ENCODE measurements at places on chromosomes 12 and 14. TPM values are rescaled to one million over a fixed set of nuclear protein-coding genes. Genes with fewer than 3 reads are reported as not detected.
A peak's percentile ranks its signal among the peaks of the same experiment; 100 is the strongest.

DNA sequence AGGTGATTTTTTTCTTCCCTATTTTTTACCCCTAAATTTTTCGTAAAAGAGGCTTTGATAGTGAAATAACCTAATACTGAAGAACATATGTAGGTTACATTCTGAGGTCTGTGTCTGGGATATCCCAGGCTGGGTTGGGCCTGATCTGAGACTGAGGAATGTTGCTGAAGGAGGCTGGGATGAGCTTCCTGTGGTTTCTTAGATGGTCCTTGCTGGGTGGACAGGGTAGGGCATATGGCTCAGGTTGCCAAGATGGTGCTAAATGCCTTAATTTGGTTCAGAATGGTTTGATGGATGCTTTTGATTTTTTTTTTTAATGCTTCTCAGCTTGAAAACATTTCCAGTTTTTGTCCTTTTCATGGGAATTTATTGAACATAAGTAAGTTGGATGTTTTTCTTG lies 124.6 kb upstream of the PMCH start:
- no peak overlapping the region for H3K4me3 ChIP-seq
- no peak overlapping the region for H3K27ac ChIP-seq
- no peaks in the 10 kb centered on the region for H3K27me3 ChIP-seq
- no peaks in the 10 kb centered on the region for H3K4me1 ChIP-seq
- no peaks in the 10 kb centered on the region for H3K36me3 ChIP-seq

DNA sequence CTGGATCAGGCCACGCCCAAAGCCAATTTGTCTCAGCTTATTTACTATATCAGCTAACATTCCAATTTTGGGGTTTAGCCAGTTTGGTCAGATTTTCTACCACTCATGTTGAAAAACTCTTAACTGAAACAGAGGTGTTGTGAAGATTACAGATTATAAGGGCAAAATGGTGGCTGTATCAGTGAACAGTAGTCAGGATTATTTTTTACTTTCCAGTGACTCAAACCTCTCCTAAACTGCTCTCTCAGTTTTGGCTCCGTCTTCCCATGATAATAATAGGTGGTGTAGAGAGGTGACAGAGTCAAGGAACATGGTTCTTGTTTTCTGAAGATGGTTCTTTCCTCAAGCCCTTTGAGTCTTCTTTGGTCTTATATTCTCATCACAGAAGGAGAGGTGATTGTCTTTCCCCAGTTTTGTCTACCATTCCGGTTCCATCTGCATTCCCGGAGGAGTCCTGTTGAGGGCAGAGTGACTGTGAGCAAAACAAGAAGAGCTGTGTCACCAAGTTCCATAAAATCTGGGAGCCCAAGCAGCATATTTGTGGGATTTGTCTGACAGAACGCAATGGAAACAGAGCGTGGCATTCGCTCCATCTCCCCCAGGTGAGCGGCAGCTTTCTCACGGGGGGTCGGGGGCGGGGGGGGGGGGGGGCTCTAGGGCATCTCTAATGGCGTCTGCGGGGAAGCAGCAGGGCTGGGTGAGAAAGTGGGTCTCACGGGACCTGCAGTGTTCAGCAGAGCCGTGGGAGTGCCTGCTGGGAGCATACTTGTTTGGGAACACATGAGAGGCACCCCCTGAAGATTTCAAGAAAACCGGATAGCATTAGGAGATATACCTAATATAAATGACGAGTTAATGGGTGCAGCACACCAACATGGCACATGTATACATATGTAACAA lies 59.1 kb downstream of the TBC1D30 start:
- H3K4me1 ChIP-seq = no peaks in the 10 kb centered on the region
- H3K36me3 ChIP-seq = no peaks in the 10 kb centered on the region
- no peak for DNase-seq
- H3K27me3 ChIP-seq = no peaks in the 10 kb centered on the region
- H3K4me3 ChIP-seq = no peak overlapping the region

DNA sequence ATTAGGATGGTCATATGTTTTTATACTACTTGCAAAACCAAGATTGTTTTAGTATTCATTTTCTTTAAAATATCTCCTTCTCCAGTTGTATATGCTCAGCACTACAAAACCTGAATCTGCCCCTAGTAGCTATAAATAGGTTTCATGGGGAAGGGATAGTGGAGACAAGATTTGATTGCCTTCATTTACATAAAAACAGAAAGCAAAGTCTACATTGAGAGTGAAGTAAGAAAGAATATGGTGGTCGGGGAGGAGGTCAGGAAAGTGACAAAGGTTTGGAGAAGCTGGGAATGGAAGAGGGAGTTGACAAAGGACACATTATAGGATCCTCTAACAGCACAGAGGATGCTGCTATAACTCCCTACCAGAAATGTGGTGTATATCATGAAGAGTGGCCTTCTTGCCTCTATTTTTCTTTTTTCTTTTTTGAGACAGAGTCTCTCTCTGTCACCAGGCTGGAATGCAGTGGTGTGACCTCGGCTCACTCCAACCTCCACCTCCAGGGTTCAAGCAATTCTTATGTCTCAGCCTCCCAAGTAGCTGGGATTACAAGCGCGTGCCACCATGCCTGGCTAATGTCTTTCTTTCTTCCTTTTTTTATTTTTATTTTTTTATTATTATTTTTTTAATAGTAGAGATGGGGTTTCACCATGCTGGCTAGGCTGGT lies 6.6 kb upstream of the LRP6 start:
- no peaks in the 10 kb centered on the region for H3K27me3 ChIP-seq
- H3K4me3 ChIP-seq = no peak overlapping the region

DNA sequence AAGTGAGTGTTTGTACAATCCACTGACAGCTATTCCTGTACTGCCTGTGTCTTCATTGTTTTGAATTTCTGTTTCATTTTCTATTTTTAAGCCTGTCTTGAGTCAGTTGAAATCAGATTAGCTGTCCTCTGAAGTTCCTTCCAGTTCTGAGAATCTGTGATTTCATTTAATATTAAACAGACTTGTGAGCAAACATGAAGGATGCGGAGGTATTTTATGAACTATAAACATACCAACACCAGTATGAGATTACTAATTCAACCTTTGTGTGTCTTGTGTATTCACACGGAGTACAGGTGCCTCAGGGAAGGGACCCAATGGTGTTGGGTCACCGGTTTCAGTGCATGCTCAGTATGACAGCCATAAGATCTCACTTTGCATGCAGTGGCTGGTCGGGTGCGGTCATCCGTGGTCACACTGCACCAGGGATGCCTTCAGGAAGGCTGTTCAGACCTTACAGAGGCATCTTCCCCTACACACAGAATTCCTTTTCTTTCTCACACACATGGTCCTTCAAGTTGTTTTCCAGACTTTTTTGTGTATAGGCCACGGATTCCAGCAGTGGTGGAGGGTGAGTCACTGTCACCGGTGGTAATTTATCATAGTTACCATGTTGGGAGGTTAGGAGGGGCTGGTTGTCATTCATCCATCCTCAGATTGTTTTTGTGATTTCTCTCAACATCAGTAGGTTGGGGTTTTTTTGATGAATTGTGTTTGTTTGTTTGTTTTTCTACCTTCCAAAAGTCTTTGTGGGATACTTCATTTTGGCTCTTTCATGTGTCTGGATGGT lies 103.0 kb upstream of the SFSWAP start:
- no peak for DNase-seq
- no peaks in the 10 kb centered on the region for H3K27me3 ChIP-seq
- no peak overlapping the region for H3K27ac ChIP-seq
- peaks cover 5% of the 10 kb centered on the region for H3K4me1 ChIP-seq
- no peaks in the 10 kb centered on the region for H3K36me3 ChIP-seq
- no peak overlapping the region for H3K4me3 ChIP-seq

DNA sequence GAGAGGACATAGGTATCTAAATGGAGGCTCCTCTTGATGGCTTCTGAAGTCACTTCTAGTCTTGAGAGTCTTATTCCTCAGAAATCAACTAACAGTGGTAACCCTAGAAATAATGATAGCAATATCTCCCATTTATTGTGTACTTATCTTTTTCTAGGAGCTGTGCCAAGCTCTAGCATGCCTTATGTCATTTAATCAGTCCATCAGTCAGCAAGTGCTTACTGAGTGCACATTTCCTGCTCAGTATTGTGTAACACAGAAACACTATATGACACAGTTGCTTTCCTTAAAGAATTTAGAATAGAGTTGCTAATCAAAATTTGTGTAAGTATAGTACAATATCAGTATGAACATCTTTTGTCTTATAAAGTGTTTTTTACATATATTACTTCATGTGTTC lies 36.6 kb downstream of the KRT76 start:
- H3K27ac ChIP-seq = no peak overlapping the region
- no peak for DNase-seq
- no peaks in the 10 kb centered on the region for H3K36me3 ChIP-seq

Gene HEATR5A
- total RNA-seq = 27.5 TPM

GRCh38 chr14:90451961-90452360 lies 55.1 kb downstream of the CALM1 start:
- DNase-seq = no peak
- H3K27ac ChIP-seq = no peak overlapping the region
- no peak overlapping the region for H3K4me3 ChIP-seq
- H3K4me1 ChIP-seq = no peaks in the 10 kb centered on the region

- no peak overlapping the region for H3K4me3 ChIP-seq
- DNase-seq = no peak
- H3K36me3 ChIP-seq = no peaks in the 10 kb centered on the region
- no peaks in the 10 kb centered on the region for H3K4me1 ChIP-seq
These were observed 449.1 kb upstream of the SOX5 start for GRCh38 chr12:24398605-24399004.

Gene ARMH4
- 3.6 TPM for total RNA-seq

Gene TMEM179
- total RNA-seq = 0.66 TPM

DNA sequence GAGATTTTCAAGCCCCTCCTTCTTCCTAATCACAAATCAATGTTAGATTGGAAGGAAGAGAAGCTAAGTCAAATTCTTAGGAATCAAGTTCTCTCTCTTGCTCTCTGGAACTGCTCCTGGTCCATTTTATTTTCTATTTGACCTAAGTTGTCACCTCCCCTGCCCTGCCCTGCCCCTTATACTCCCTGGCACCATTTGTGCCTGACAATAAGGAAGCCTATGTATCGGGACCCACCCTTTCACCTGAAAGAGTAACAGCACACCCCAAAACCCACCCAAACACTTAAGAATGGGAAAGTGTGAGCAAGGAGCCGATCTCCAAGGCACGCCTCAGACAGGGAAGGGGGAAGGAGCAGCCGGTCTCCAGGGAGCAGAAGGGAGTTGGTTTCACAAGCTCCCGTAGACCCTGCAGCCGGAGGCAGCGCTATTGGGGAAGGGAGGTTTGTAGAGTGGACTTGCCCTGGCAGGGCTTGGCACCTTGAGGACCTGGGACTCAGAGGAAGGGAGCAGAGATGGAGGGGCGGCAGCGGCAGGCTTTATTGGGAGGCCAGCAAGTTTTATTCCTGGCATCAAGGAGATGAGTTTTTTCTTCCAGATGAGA lies 1.6 kb downstream of the LRRC74A start:
- no peak for DNase-seq
- no peaks in the 10 kb centered on the region for H3K36me3 ChIP-seq
- H3K27me3 ChIP-seq = no peaks in the 10 kb centered on the region
- H3K27ac ChIP-seq = peak overlapping the region; percentile 81
- H3K4me1 ChIP-seq = peaks cover 47% of the 10 kb centered on the region

Gene BDKRB1
- 2.2 TPM for total RNA-seq

- H3K36me3 ChIP-seq = no peaks in the 10 kb centered on the region
- no peak overlapping the region for H3K27ac ChIP-seq
- no peaks in the 10 kb centered on the region for H3K4me1 ChIP-seq
- no peak for DNase-seq
- H3K4me3 ChIP-seq = no peak overlapping the region
These were observed 36.3 kb upstream of the SINHCAF start for GRCh38 chr12:31362115-31362758.

- no peak overlapping the region for H3K4me3 ChIP-seq
- DNase-seq = no peak
- no peaks in the 10 kb centered on the region for H3K27me3 ChIP-seq
- peaks cover 2% of the 10 kb centered on the region for H3K36me3 ChIP-seq
- H3K4me1 ChIP-seq = no peaks in the 10 kb centered on the region
- H3K27ac ChIP-seq = no peak overlapping the region
These were observed 203.0 kb downstream of the ESR2 start for GRCh38 chr14:64091217-64091616.

Gene LRRC43
- total RNA-seq = 1.3 TPM

GRCh38 chr14:55585854-55586253 lies 5.8 kb downstream of the KTN1 start:
- no peak overlapping the region for H3K27ac ChIP-seq
- peaks cover 30% of the 10 kb centered on the region for H3K4me1 ChIP-seq
- H3K27me3 ChIP-seq = no peaks in the 10 kb centered on the region

Gene CTDSP2
- 125 TPM for total RNA-seq

DNA sequence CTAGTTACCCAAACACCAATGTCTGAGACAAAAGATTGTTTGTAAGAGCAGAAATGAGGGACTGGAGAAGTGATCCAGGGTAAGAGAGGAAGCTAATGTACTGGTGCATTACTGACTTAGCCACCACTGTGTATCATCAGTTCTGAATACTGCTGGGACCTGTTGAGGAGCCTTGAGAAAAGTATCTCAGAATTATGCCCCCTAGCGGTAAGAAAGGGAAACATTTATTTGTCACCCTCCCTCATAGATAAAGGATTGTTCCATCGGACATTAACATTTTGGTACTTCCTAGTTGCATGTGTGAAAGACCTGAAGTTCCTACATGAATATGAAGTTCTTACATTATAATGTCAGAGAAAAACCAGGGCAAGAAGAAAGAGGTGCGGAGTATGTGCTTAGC lies 612.5 kb downstream of the FSCB start:
- H3K36me3 ChIP-seq = no peaks in the 10 kb centered on the region
- H3K27ac ChIP-seq = no peak overlapping the region
- no peaks in the 10 kb centered on the region for H3K27me3 ChIP-seq
- no peaks in the 10 kb centered on the region for H3K4me1 ChIP-seq

DNA sequence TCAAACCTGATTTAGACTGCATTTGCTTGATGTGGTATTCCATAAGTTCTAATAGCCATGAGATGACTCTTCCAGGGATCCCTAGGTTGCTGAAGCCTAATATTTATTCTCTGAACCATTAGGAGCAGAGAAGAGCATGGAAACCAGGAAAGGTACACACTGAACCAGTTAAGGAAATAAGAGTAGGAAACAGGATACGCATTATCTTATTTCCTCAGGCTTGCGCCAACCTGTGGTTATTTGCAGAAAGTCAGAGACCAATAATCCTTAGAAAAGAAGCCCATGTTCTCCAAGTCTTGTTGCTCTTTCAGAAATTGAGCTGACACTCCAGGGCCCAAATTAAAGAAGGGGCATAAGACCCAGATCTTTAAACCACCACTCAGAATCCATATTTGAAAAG lies 41.8 kb upstream of the SMUG1 start:
- H3K36me3 ChIP-seq = no peaks in the 10 kb centered on the region
- H3K27ac ChIP-seq = peak overlapping the region; percentile 84
- H3K4me3 ChIP-seq = no peak overlapping the region
- DNase-seq = no peak
- H3K4me1 ChIP-seq = peaks cover 4% of the 10 kb centered on the region

GRCh38 chr12:93705237-93705636 lies 28.1 kb downstream of the CRADD start:
- no peaks in the 10 kb centered on the region for H3K27me3 ChIP-seq
- no peaks in the 10 kb centered on the region for H3K4me1 ChIP-seq
- H3K27ac ChIP-seq = no peak overlapping the region
- H3K36me3 ChIP-seq = peaks cover 4% of the 10 kb centered on the region
- DNase-seq = no peak
- H3K4me3 ChIP-seq = no peak overlapping the region

GRCh38 chr12:25800101-25800500 lies 158.4 kb upstream of the RASSF8 start:
- no peaks in the 10 kb centered on the region for H3K4me1 ChIP-seq
- H3K36me3 ChIP-seq = no peaks in the 10 kb centered on the region
- no peak overlapping the region for H3K4me3 ChIP-seq
- no peak for DNase-seq
- H3K27ac ChIP-seq = no peak overlapping the region
- no peaks in the 10 kb centered on the region for H3K27me3 ChIP-seq

Measured in tibial nerve (tissue), 4 donors.